ENCODE measurements at places on chromosomes 1 and 21.

GRCh38 chr1:195763146-195763906 lies 844.9 kb downstream of the KCNT2 start:
- DNase-seq, result no peak

DNA sequence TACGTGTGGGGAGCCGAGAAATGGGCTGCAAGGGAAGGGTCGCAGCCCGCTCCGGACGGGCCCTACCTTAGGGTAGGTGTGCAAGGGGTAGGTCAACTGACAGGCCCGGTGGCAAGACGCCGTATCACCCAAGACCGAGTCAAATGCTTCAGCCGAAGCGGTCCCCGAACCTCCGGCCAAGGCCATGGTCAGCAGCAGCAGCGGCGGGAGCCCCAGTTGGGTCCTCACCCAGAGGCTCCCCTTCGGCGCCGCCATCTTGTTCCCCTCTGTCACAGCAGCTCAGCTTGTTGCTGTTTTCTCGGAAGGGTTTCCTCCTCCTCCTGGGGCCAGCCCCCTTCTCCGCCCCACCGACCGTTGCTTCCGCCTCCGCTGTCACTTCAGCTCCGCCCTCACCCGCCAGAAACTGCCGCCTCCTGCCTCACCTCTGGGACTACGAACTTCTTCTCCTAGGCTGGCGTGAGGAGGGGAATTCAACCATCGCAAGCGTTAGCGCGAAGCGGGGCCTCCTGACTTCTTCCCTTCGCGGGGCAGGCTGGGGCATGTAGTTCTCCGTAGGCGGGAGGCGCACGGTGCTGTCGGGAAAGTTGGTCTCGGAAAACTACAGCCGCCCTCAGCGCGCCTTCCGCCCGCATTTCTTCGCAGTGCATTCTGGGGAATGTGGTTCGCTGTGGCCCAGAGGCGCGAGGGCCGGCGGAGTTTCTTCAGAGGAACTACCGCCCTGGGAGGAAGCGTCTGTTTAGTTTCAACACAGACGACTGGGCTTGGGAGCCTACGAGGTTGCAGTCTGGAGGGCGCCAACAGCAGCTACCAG lies at the start of the genes TCEANC2 and TMEM59:
Gene TCEANC2, plus strand, starts transcription at position 675 of the 811 bp plus-strand sequence. CDS start 815 bp downstream, outside the sequence.
Gene TMEM59, minus strand, starts transcription at position 271 of the 811 bp plus-strand sequence. Its CDS starts 16 bp downstream, at position 255.
- peak; percentile 91 for DNase-seq

GRCh38 chr1:8937701-8938100 lies 8.0 kb upstream of the CA6 start:
- DNase-seq, result no peak

- DNase-seq, result peak; percentile 56
These were observed at the start of gene DENND2D for GRCh38 chr1:111199881-111200801. Gene DENND2D (minus strand): TSS chr1:111200646. CDS start chr1:111200459, 187 bp downstream.

DNA sequence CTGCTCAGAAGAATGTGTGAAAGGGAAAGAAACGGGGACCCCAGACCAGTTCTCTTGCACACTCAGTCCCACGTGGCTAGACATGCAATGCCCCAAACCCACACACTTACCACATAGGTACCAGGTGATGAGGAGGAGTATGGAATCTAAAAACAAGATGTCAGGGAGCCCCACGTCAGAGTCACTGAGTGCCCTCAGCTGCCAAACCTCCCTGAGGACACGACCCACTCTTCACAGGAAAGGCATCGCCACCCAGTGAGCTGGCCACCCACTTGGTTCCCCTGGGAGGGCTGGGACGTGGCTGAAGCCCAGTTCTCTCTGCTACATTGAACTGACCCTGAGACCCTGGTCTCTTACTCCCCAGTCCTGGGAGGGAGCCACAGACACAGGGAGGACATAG lies 41.4 kb downstream of the MRPL37 start:
- DNase-seq, result no peak

- DNase-seq, result no peak
These were observed 115.6 kb downstream of the SIK1 start for GRCh38 chr21:43311301-43311817.

- DNase-seq, result no peak
These were observed 2.2 kb upstream of the SSBP3 start for GRCh38 chr1:54408147-54409066.

- no peak for DNase-seq
These were observed 113.0 kb upstream of the UBE2U start for GRCh38 chr1:64090436-64090835.

DNA sequence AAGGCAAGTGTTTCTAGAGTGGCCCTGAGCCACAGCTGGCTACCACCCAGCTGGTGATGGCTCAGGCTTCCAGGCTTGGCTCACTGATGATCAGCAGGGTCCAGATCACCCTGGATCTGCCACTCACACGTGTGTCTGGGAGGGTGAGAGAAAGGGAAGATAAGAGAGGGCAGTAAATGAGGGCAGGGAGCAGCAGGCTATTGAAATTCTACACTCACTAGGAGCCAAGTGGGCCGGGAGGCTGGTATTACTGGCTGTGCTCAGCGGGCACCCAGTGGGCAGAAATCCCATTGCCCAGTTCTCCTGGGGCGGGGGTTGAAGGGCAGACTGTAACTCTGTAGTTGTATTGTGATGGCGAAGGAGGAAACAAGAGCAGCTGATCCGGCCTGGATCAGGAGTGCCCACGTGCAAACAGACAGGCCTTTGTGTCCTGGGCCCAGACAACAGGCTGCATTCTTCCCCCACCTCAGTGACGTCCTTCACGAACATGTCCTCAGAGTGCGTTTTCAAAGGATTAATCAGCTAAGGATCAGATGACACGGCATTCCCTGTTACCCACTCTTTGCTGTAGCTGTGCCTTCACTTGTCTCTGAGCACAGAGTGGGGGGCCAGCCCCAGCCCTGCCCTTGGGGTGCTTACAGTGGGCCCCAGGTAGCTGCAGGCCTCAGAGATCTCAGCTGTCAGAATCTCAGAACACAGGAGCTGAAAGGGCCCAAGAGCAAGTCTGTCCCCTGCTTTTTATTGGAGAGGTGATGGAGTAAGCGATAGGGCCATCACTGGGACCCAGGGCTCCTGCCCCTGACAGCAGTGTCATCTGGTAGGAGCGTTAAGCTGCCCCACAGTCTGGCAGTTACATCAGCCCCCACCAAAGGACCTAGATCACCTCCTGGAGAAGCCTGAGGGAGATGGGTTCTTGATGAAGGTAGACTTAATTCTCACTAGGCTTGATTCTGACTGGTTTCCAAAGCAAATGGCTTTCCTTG lies 60.5 kb downstream of the ATP1A1 start:
- no peak for DNase-seq

DNA sequence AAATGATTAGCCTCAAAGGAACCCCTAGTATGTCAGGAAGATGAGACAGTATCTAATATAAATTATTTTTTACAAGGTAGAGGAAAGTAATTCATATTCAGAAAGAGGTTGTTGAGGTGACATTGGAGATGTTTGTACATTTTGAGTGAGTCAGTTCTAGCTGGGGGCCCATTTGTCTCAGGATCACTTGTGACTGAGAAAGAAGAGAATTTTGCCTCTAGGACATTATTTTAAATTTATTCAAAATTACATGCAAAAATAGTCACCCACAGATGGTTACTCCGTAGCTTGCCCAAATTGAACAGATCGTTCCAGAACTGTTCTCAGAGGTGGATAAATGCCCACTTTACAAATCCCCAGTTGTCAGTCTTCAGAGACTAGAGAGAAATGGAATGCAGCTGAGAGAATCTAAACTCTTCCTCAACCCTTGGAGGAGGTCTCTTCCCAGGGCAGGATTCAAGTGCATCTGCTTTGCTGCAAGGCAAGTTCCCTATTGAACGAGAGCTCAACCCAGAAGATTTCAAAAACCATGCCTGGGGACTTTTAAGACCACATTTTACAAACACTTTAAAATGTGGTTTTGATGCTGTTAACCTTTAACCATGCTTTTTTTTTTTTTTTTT lies 987.8 kb upstream of the ADAMTS5 start:
- DNase-seq, result no peak

DNA sequence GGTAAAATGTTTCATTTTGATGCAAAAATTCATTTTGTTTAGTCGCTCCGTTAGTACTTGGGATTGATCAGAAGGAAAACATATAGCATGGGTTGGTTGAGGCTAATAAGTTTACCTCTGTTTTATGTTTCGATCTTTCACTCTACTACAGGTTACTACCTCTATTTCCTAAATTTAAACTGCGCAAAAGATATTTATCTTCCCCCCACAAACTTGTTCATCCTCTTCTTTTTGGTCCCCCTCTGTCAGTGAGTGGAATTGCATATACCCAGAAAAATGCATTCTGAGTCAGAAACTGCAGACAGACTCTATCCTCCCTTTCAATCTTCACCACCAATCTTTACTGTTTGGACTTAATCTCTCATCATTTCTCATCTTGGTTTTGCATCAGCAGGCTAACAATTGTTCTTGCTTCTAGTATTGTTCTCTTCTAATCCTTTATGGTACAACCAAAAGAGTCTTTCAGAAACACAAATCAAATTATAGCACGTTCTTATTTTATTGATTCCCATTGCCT lies 316.0 kb upstream of the ADGRL4 start:
- no peak for DNase-seq

- DNase-seq, result no peak
These were observed 49.6 kb upstream of the DAB1 start for GRCh38 chr1:57473448-57473847.

- no peak for DNase-seq
These were observed 7.1 kb downstream of the ZBTB21 start for GRCh38 chr21:42003051-42003461.

GRCh38 chr1:22949822-22950331 lies 22.8 kb downstream of the LACTBL1 start:
- DNase-seq, result no peak

GRCh38 chr1:97680894-97681293 lies 239.9 kb downstream of the DPYD start:
- no peak for DNase-seq

DNA sequence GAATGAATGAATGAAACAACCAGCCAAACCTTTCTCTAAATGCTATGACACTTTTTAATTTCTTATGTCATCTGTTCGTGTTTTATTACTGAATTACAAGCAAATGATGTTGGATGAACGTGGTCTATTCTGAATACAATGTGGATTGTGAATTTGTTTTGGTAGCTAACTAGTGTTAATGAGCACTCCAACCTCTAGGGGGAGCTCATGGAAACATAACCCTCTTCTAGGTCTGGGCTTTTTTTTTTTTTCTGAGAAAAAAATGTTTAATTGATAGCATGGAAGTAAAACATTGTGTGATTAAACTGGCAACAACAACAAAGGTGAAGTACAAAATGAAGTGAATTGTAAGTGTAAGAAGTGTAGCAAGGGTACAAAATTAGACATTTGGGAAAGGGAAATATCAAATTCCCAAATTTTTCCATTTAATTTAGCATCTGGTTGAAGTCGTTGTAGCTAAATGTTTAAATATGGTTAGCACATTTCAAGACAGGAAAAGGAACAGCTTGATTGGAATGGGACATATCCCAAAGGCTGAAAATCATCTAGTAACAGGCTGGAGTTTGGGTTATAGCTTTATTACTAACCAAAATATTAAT lies 42.6 kb upstream of the PTGS2 start:
- no peak for DNase-seq

DNA sequence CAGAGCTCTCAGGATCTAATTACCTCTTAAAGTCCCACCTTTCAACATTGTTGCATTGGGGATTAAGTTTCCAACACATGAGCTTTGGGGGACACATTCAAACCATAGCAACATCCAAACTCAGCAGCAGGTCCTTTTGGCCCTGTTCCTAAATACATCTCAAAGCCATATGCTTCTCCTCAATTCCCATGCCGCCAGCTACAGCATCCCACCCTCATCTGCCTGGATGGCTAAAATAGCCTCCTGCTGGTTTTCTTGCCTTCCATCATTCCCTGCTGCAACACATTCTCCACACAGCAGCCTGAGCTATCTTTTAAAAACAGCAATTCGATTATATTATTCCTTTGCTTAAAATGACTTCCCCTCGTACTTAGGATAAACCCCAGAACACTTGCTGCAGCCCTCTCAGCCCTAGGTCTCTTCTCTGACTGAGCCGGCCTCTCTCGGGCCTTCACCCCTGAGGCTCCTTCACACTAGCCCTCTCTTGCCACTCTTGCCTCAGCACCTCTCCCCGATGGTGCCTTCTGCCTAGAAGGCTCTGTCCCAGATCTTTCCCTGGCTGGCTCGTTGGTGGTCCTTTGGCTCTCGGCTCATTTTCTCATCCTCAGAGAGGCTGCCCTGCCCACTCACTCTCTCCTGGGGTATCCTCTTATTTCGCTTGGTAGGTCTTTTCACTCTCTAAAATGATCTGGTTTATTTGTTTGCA lies 16.5 kb downstream of the MYBPH start:
- no peak for DNase-seq

GRCh38 chr1:167532964-167533824 lies 14.9 kb upstream of the CD247 start:
- DNase-seq, result no peak

DNA sequence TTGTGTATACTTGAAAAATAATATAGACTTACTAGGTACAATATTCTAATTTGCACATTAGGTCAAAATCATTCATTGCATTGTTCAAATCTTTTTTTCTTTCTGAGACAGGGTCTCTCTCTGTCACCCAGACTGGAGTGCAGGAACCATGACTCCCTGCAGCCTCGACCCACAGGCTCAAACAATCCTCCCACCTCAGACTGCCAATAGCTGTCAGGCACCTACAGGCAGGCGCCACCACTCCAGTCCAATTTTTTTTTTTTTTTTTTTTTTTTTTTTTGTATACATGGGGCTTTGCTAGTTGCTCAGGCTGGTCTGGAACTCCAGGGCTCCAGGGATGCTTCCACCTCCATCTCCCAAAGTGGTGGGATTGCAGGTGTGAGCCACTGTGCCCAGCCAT lies 656.9 kb downstream of the KCNT2 start:
- no peak for DNase-seq

DNA sequence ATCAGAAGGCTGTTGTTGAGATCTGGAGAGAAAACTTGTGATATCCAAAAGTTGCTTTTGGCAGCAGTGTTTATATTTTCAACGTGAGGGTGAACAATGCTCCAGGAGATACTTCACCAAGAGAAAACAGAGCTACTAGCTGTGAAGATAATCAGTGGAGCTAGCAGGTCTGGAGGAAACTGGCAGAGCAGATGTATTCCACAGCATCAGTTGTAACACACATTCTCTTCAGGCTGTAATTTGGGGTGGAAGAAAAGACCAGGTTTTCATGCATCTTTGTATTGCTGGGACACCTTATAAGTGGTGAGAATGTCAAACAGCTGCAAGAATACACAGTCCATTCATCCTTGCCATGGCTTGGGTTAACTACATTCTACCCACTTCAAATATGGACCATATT lies 22.0 kb downstream of the AHCYL1 start:
- DNase-seq, result no peak

DNA sequence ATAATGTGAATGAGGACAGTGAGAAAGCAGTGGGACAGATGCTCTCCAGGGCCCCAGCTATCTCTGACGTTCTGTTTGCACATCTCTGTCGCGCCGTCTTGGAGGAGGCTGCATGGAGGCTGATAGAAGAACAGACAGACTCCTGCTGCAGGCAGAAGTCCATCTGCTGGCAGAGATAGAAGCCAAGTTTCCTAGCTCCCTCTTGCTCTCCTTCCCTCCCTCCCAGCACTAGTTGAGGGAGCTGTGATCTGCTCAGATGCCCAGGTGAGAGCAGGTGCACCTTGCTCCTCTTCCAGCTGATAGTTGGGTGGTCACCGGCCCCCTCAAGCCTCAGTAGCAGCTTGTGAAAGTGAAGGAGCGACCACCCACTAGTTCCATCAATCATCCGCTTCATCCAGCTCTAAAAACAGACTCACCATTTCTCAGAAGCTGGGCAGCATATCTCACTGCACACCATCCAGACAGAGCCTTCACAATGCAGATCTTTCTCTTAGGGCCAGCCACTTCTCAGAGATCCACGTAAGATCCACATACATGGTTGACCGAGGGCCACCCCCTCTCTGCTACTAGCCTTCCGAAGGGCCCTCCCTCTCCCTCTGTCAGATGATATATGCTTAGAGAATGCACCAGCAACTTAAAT lies 12.9 kb downstream of the LRRN2 start:
- DNase-seq, result no peak

- DNase-seq, result no peak
These were observed 126.4 kb upstream of the C1orf21 start for GRCh38 chr1:184260382-184260781.
